ENCODE measurements at places on chromosomes 7 and 10.

GRCh38 chr7:44967571-44968446 is 11.0 kb downstream of the MYO1G start:
- no peak for DNase-seq

- DNase-seq: no peak
Observed at GRCh38 chr10:75694790-75695189, 263.4 kb downstream of the LRMDA start.

DNA sequence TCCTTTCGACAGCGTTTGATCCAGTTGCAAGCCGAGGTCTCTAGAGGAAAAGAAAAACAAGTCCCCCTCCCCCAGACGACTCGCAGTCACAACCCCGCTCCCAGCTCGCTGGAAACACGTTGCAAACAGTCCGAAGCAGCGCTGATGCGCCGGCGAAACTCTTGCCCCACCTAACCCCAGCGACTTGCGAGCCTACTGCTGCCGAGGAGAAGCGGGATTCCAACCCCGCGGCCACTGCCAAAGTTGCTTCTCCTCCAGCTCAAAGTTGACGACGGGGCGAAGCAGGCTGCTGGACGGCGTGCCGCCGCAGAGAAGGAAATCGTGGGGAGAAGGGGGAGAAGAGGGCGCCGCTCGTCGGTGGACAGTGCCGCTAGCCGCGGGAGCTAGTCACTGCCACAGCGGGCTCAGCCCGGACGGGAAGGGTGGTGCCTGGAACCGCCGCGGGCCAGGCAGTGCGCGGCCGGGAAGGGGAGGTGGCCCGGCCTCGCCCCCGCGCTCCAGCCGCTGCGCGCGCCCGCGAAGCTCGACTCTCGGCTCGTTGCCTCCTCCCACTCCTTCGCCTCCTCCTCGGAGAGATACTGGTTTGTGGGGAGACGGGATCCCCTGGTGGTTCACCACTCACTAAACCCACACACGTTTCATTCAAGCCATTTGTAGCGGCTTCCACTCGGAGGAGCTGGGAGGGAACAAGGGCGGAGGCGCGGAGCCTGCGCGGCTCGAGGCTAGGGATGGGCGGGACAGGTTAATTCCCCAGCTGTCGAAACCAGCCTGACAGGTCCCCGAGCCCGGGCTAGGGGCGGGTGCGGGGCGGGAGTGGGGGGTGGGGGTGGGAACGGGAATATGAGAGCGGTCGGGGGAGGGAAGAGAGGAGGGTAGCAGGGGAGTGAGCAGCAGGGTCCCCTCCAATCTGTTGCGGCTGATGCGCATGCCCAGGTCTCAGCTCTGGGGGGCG is at the start of gene GPR37:
Gene GPR37 (minus strand): TSS at position 392 of the 952 bp plus-strand sequence. CDS start 816 bp downstream, outside the sequence.
- peak; percentile 33 for DNase-seq

DNA sequence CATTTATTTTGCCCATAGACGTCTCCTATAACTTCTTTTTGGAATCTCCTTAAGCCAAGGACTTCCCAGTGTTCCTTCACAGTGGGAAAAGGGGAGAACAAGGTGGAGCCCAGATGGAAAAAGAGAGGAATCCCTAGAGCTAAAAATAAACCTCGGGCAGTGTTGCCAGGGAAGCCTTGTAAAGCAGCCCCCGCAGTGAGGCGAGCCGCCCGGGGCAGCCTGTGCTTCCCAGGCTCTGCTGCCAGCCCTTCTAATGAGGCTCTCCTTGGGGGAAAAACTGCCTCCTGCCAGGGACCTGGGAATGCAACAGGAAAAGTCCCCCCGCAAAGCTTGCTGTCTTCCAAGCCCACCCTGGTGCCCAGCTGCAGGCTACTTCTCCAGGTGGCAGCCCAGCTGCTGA is 71.7 kb downstream of the SH3PXD2A start:
- DNase-seq: no peak

GRCh38 chr7:130878785-130879184 is 144.8 kb upstream of the KLF14 start:
- no peak for DNase-seq

DNA sequence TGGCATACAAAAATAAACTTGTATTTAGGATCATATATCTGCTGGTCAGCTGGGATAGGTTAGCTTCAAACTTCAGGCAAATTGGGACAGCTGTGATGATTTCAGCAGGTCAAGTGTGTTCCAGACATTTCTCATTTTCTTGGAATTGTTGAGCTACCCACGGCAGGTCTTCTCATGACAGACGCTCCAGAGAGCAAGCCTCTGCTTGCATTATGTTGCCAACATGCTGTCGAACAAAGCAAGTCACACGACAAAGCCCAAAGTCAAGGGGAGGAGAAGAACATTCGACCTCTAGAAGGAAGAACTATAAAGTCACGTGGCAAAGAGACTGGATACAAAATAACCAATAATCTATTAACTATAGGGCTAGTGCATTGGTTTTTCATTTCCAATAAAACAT is 103.5 kb downstream of the RAB18 start:
- DNase-seq: no peak

DNA sequence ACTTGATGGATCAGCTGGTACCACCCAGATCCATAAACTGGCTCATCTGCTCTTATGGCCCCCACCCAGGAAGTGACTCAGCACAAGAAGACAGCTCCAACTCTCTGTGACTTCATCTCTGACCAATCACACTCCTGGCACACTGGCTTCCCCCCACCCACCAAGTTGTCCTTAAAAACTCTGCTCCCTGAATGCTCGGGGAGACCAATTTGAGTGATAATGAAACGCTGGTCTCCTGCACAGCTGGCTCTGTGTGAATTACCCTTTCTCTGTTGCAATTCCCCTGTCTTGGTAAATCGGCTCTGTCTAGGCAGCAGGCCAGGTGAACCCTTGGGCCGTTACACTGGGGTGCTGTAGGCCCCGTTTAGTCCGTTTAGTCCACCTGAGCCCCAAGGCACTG is 23.4 kb upstream of the BNIP3 start:
- no peak for DNase-seq

- DNase-seq: no peak
Observed at GRCh38 chr7:96397936-96398598, 76.2 kb upstream of the SLC25A13 start.

DNA sequence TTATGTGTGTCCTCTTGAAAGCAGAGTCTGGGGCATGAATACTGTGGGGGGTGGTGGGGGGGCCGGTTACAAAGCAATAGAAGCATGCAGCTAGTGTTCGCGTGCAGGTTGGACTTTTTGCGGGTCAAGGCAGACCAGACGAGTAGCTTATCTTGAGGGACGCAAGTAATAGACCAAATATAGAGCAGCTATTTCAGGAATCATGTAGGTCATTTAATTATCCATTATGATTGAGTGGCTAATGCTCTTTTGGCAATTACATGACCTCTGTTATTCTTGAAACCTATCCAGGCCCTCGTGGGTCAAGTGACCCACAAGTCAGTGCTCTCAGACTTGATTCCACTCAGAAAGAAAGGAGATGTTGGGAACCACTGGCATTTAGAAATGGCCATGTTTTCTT is 93.0 kb downstream of the BTRC start:
- no peak for DNase-seq

DNA sequence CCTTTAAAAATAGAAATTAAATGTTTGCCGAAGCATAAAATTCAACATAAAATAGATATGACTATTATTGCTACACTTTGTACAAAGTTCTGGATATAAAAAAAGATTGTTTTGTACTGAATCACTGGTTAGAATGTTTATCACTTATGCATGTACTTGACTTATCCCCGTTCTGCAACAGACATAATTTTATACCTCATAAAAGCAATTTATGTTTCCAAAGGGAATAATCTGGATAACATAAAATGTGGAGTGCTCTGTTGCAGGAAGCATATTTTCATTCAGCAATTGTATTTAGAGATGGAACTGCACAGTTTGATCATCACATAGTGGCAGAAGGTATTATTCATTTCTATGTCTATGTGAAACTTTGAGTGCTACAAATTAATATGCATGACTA is 21.5 kb downstream of the SKAP2 start:
- no peak for DNase-seq

DNA sequence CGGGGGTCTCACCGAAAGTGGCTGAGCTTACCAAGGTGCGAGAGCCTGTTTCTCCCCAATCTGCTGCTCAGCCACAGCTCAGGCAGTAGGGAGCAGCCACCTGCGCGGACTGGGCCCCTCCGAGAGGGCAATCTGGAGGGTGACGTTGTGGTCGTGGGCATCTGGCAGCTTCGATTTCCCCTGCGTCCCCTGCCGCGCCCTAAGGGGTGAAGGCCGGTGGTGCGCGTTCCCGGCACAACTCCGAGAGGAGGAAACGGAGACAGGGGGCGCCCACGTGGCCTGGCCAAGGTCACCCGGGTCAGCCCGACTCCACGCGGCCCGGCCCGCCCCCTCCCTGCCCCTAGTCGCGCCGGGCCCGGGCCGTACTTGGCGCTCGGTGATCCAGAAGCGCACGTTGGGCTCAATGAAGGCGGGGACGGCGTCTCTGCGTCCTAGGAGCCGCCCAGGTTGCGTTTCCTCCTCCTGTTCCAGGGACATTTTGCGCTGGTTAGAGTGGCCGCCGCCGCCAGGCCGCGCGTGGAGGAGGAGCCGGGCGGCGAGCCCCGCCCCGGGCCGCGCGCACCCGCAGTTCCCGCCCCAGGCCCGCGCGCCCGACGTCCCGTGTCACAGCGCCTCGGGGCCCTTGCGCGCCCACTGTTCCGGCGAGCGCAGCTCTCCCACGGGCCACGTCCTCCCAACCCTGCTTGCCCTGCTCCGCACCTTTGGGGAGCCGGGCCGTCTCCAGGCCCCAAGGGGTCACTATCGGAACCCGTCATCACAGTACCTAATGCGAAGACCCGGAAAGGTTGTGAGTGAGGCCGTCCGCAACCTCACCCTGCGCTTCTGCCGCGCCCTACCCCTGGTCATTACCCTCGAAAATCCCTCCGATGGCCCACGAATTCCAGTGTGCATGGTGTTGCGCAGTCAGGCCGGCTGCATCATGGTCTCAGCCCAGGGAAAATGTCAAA is at the start of gene SFXN4:
Gene SFXN4 (minus strand): TSS at position 544 of the 947 bp plus-strand sequence. CDS start 67 bp downstream, at position 477.
- DNase-seq: peak; percentile 84

DNA sequence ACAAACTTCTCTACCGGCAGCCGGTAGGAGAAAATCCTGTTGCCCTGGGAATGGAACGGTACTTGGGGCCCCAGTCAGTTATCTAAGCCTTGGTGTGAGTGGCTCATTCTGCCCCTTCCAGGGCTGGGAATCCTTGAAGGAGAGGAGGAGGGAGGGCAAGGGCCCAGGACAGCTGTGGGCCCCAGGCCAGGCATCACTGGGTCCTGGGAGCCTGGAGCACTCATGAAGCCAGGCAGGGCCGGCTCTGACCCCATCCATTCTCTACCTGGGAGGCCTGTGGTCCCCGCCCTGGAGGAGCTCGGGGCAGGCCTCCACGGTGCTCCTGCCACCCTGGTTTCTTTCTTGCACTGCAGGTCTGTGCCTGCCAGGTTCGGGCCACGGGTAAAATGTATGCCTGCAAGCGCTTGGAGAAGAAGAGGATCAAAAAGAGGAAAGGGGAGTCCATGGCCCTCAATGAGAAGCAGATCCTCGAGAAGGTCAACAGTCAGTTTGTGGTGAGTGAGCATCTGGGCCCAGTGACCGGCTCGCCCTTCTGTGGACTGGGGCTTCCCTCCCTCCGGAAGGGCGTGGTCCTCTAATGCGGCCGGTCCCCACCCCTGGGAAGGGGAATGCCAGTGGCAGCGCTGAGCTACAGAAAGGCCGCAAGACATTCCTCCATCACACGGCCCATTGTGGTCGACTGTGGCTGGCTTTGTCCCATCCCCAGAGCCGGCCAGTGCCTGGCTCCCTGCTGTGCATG is 111.3 kb downstream of the RGS10 start:
- no peak for DNase-seq

DNA sequence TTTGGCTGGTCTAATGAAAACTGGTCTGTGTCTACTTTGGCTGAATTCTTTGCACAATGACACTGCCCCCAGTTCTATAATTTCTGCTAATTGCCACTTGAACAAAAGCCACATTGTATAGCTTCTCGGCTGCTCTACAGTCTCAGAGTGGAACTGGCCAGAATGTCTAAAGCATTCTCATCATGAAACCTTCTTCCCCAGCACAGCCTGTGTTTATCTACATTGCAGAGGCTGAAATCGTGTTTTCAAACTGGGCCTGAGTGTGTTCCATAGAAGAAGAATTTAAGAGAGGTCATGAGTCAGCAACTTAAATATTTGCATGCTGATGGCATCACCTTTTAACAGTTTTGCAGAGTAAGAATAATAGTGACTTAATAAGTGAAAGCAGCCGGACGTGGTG is 177.2 kb downstream of the BUB3 start:
- DNase-seq: no peak

DNA sequence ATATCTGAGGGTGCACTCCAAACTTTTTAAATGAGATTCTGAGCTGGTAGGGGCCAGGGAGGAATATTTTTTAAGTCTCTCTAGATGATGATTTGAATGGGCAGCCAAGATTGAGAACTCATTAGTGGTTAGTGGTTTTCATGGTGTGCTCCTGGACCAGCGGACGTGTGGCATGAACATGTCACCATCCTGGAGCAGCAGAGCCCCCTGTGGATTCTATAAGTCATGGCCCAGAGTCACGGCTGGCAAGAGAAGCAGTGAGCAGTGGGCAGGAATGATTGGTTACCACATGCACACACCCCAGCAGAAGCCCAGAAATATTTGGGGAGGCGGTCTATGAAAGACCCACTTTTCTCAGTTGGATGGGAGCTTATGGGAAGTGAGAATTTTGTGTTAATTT is 21.2 kb upstream of the UCN3 start:
- DNase-seq: no peak

GRCh38 chr7:124086843-124087242 is 54.0 kb upstream of the TMEM229A start:
- no peak for DNase-seq

- no peak for DNase-seq
Observed at GRCh38 chr10:89122433-89123051, 84.6 kb downstream of the CH25H start.

GRCh38 chr10:6091630-6092029 is 2.8 kb downstream of the RBM17 start:
- DNase-seq: no peak

- no peak for DNase-seq
Observed at GRCh38 chr7:76998285-76998589, 33.9 kb downstream of the SPDYE17 start.

- no peak for DNase-seq
Observed at GRCh38 chr10:33507662-33508425, 173.4 kb upstream of the NRP1 start.

DNA sequence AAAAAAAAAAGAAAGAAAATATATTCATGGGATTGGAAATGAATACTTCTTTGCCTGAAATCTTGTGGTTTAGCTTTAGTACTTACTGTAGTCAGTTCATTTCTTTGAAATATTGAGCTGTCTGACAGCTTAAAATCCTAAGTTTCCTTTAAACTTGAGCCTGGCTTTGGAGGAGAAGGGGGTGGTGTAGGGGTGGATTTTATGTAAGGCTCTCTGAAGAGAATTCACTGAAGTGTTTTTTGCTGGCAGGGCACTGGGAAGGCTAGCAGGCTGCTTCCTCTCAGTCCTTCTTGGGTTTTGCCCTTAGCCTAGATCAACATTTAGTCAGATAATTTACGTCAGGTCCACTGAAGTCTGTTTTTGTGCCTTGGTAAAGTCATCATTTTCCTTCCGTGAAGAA is 516.5 kb downstream of the AUTS2 start:
- DNase-seq: no peak

- DNase-seq: no peak
Observed at GRCh38 chr7:30226614-30227268, 57.7 kb upstream of the ZNRF2 start.

Data from activated T-cell treated with anti-CD3 and anti-CD28 coated beads for 48 hours (primary cell).